ENCODE measurements at places on chromosomes 1 and 21.
A peak's percentile ranks its signal among the peaks of the same experiment; 100 is the strongest.

- peak; percentile 93 for DNase-seq
Observed at GRCh38 chr1:37931361-37932158, 15.3 kb downstream of the INPP5B start.

GRCh38 chr1:88801575-88802208, 89.7 kb downstream of the GTF2B start:
- peak; percentile 36 for DNase-seq

GRCh38 chr1:154821083-154821482, 49.0 kb downstream of the KCNN3 start:
- DNase-seq = no peak

- DNase-seq = no peak
Observed at GRCh38 chr1:153957744-153958110, 685 bp downstream of the CRTC2 start.

GRCh38 chr1:216461466-216461865, 38.2 kb upstream of the USH2A start:
- DNase-seq = peak; percentile 30

GRCh38 chr21:44360159-44360558, 6.7 kb downstream of the TRPM2 start:
- DNase-seq = no peak

DNA sequence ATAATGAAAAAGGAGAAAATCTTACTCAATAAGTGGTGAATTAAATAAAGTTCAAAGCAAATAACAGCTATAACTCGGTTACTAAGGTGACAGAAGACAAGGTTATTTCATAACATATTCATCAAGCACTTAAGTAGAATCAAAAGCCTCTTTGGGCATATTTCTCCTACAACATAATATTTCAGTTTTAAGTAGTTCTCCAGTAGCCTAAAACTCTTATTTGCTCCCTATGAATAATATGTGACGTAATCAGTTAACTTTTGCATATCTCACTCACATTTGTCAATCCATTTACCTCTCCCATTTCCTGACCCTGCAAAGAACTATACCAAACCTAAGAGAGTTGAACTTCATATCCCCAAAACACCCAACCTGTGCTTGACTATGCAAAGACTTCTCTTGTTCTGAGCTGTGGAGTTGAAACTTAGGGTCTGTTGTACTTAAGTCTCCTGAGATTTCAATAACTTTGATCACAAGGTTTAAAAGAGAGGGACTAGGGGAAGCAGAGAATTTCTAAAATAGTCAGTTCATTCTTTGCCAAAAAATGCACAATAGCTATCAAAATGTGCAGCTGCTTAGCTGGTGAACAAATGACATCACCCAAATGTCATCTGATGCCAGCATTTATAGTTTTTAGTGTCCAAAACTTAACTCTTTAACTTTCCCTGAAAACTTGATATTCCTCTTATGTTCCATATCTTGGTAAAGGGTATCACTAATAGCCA, 37.2 kb downstream of the TTLL7 start:
- no peak for DNase-seq

GRCh38 chr1:173266841-173267240, 59.7 kb upstream of the TNFSF4 start:
- peak; percentile 42 for DNase-seq

Data from fibroblast of skin of right biceps (primary cell).